ENCODE measurements at places on chromosomes 12 and 14.

GRCh38 chr12:23655884-23656283 lies 293.6 kb downstream of the SOX5 start:
- DNase-seq = no peak

DNA sequence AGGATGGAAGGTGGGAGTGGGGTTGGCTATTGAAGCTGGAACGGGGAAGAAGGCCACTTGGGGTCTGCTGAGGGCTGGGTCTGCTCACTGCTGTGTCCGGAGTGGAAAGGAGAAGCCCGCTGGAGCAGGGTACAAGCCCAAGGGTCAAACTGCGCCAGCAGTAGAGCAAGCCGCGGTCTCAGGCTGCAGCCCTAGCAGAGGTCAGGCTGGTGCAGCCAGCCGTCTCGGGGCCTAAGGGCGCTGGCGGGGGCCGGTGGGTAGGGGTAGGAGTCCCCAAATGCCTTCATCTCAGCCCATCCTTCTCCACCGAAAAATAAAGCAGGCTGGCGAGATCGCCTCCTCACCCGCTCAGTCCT lies 718 bp upstream of the JDP2 start:
- DNase-seq = no peak

DNA sequence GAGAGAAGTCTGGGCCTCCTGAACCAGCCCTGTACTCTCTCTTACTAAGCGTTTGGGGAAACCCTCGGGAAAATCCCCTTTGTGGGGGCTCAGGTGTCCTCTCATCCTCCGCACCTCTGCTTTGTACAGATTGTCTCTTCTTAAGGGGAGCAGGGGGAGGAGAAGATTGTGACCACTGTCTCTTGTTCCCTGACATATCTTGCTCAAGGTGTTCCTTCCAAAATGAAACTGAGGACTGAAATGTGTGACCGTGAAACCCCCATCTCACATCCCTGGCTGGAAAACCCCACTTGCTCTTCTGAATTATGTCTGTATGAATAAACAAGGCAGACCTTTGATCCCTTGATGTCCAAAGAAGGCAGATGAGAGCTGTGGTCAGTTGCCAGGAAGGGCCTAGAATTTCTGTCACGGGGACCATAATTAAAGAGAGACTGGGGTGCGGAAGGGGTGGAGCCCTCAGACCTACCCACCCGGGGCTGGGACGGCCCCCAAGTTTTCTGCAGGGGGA lies 369.8 kb downstream of the AACS start:
- DNase-seq = no peak

DNA sequence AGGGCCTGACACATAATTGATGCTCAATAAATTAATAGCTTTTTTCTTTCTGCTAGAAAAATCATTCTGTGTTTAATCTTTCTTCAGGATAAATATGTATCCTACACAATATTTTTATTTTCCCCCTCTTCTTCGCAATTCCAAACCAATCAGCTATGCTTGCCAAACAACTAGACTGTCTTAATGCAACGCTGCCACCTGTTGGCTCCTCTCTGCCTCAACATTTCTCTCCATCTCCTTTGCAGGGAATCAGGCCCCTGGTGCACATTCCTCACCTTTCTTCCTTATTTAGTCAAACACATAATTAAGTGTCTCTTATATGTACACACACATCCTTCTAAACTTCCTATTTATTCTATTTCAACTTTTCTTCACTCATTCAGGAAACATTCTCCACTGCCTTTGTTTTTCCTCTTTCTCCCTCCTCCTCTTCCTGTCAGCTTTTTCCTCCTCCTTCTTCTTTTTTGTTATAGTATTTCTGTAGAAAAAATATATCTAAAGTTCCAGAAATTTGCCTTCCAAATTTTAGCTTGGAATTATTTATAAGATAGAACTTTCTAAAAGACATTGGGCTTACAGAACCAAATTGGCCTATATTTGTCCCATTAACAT lies 406.0 kb downstream of the PRKD1 start:
- DNase-seq = no peak

DNA sequence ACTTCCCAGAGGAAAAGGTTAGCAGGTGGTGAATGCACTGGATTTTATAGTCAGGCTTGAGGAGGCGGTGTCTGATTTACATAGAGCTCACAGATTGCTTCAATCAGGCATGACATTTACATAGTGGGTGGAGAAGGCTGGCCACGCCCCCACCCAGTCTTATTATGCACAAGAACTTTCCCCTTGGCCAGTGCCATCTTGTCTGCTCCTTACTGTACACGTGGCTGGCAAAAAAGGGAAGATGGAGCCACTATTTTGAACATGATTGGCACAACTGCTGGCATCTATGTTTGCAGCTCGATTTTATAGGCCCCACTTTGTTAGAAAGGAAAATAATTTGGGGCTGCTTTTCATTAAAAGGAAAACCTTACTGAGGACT lies 10.9 kb upstream of the LGMN start:
- no peak for DNase-seq

DNA sequence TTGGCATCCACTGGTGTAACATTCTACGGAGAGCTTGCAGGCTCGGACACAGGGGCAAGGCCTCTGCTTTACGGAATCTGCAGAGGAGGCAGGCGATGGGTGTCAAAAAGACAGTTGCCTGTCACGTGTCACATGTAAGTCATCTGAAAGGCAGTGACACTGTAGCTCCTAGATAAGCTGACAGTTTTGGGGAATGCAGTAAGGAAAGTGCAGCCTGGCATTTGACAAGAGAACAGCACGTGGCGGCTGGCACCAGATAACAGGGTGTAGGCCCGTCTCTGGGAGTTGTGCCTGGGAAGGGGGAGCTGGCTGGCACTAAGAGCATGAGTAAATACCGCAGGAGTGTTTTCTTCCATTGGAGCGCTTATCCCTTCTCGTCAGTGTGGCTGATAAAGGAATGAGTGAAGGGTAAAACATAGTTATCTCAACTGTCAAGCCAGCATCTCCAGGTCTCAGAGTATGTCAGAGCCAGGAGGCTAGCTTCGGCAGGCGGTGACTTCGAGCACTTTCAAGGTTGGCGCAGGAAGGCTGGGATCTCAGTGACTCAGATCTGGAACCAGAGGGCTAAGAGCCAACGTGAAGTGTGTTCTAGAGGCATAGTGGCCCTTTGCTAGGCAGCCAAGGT lies 26.1 kb downstream of the ADCK1 start:
- DNase-seq = no peak

GRCh38 chr12:53733051-53733806 lies 6.0 kb upstream of the CALCOCO1 start:
- DNase-seq = no peak

DNA sequence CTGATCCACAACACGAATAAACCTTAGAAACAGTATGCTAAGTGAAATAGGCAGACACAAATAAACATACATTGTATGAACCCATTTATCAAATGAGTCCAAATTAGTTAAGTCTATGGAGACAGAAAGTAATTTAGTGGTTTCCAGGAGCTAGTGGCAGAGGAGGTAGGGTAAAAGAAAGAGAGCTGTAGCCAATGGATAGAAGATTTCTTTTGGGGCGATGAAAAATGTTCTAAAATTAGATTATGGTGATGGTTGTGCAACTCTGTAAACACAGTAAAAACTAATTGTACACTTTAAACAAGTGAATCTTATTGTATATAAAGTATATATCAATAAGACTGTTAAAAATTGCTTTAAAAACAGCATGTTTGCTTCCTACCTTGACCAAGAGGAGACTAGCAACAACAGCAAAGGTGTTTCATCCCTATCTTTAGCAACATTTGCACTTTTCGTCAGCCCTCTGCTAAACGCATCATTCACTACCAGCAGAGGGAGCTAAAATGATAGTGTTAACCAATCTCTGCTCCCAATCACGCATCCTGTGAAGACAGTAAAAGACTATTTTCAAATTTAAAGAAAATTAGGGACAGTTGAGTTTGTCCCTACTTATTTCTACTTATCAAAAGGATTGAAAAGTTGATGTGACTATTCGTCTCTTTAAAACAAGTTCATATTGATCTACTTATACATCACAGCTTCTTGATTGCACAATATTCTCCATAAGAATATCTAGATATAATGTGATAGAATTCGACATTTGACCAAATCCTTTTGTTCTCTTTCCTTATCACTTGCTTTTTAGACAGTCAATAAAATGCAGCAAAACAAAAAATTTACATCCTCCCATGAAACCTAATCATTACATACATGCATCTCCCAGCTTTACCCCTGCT lies 24.0 kb upstream of the LGR5 start:
- no peak for DNase-seq

GRCh38 chr12:116480210-116480810 lies 78.9 kb upstream of the MAP1LC3B2 start:
- DNase-seq = no peak

GRCh38 chr12:29223426-29223825 lies 74.3 kb downstream of the FAR2 start:
- DNase-seq = no peak

DNA sequence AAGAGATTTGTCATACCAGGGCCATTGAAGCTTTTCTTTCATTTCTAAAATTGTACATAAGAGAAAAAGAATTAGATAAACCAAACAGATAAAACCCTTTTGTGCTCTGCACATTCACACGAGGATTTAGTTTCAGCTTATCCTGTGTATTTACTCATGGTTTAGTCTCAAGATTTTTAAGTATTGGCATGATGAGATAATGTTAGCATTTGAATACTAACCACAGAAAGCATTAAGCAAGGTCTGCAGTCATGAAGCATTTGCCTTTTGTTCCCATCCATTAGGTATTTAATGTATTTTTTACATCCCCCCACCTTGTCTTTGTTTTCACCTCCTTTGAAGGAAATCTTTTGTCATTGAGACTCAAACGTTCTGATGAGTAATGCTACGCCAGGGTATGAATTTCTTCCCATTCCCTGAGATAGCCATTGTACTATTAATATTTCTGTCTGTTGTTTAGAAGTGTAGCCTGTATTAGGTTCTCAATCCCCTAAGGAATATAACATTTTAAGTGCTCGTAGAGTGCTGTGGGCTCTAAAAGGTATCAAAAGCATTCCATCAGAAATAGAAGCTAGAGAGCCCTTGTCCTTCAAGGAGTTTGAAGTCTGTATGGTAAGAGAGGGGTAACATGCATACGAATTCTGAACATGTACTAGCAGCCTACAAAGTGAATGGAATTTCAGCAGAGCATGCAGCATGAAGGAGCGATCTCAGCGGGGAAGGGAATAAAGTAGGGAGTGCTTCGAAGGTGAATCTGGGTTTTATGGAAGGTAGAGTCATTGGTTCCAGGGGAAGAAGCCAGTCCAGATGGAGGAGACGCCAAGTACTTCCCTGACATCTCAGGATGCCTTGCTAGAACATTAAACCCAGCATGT lies 22.3 kb downstream of the CRADD start:
- no peak for DNase-seq

- no peak for DNase-seq
Observed at GRCh38 chr12:124326871-124327270, 32.0 kb downstream of the RFLNA start.

GRCh38 chr14:91138511-91139359 lies 24.9 kb downstream of the DGLUCY start:
- DNase-seq = no peak

- no peak for DNase-seq
Observed at GRCh38 chr12:52355176-52355575, 12.1 kb downstream of the KRT85 start.

GRCh38 chr12:20351406-20351805 lies 16.9 kb upstream of the PDE3A start:
- DNase-seq = no peak

GRCh38 chr12:44285321-44285960 lies 449.6 kb downstream of the TMEM117 start:
- no peak for DNase-seq

GRCh38 chr12:30964896-30965612 lies 38.5 kb downstream of the TSPAN11 start:
- DNase-seq = no peak

DNA sequence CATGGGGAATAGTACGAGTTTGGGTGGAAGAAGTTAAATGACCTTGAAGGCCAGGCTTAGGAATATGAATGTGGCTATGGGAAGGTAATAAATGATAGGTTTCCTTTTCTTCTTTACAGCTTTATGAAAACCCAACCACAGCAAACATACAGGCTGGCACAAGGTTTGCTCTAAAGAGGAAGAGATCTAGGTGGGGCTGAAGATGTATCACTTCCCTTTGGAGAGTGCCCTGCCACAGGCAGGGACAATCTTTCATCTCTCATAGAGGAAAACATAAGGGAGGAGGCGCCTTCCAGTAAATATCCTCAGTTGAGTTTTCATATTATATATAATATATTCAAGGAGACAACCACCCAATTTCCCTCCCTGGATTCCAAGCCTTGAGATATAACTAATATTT lies 72.9 kb upstream of the FRMD6 start:
- no peak for DNase-seq

GRCh38 chr12:53078425-53079225 lies 565 bp downstream of the SPRYD3 start:
- no peak for DNase-seq

DNA sequence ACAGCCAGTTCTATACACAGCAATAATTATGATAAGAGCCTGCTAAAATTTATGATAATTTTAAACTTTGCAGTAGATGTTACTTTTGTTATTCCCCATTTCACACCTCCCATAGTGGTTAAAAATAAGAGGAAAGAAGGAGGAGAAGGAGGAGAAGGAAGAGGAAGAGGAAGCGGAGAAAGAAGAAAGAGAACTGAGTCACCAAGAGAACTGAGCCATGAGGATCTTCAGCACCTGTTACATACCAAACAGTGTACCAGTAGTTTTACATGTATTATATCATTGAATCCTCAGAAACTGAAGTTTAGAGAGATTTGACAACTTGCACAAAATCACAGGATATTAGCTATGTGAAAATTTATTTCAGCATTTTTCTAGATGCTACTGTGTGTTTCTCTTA lies 3.9 kb downstream of the CD163 start:
- DNase-seq = no peak

DNA sequence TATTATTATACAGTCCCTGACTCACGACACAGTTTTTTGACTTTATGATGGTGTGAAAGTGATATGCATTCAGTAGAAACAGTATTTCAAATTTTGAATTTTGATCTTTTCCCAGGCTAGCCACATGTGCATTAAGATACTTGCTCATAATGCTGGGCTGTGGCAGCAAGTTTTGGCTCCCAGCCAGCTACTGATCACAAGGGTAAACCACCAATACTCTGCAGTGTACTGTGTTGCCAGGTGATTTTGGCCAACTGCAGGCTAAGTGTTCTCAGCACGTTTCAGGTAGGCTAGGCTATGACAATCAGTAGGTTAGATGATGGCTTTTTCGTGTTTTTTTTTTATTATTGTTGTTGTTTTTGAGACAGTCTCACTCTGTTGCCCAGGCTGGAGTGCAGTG lies 69.4 kb upstream of the ACTN1 start:
- no peak for DNase-seq

DNA sequence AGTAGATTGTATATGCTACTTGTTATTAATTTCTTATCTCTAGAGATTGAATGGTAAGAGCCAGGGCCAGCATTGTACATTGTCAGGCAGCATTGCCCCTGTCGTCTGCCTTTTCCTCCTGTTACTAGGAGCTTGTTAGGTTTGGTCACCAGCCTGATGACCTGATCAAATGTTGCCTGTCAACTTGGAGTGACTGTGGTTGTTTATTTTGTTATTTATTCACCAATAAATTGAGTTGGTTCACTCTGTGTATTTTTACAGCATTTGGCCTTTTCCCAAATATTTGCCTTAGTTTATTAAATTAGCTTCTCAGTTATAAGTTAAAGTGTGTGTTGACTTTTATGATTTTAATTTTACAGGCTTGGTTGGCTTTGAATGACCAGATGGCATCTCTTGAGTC lies 88.4 kb downstream of the PRKCH start:
- no peak for DNase-seq
